ENCODE measurements at places on chromosomes 16 and 17.

- no peak for DNase-seq
Observed at GRCh38 chr17:2030779-2031163, 818 bp downstream of the DPH1 start.

GRCh38 chr16:72236866-72237265 lies 64.9 kb upstream of the PMFBP1 start:
- DNase-seq, result no peak

DNA sequence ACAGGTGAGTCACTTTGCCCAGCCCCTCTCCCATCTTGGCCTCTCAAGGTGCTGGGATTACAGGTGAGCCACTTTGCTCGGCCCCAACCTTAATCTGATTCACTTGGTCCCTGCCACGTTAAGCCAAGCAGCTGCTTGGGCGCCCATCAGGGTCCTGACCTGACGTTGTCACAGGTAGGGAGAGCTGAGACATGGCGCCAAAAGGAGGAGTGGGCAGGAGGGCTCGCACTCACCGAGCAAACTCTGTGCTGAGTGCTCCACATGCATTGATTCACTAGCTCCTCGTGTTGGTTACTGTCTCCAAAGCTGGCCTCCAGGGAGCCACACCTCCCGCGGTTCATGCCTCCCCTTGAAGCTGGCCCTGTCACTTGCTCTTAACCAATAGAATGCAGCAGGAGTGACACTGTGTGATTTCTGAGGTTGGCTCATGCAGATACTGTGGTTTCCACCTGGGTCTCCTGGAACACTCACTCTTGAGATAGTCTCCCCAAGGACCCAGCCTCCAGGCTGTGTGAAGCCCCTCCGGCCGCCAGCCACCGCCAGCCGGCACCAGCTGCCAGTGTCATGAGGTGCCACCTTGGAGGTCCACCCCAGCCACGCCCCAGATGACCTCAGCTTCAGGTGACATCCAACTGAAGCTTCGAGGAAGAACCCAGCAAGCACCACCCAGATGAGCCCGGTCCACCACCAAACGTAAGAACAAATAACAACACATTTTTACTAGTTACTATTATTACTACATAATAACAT lies 223.0 kb downstream of the GSG1L start:
- no peak for DNase-seq

DNA sequence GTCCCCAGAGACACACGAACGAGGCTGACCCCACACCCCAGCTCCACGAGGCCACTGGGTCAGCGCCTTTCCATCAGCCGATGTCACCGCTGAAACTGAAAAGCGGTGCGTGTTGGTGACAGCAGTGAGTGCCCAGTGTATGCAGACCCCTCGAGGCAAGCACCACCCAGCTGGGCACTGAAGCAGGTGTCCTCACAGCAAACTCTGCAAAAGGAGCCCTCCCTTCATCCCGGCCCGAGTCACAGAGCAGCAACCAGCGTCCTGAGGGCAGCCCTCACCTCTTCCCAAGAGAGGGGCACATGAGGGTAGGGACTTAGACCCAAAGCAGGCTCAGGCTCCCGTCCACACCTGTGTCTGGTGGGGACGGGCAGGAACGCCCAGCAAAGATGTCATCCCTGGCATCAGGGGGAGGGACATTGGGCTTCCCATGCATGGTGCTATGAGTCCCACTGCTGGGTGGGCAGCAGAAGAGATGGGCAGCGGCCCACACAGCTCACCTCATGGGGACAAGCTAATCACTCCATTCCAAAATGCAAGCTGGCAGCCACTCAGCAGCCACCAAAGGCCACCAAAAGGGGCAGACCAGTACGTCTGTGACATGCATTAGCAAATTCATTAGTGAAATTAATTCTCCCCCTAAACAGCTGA lies 49.2 kb downstream of the RBFOX3 start:
- no peak for DNase-seq

GRCh38 chr16:10552998-10553491 lies 27.4 kb downstream of the EMP2 start:
- DNase-seq, result peak; percentile 35

DNA sequence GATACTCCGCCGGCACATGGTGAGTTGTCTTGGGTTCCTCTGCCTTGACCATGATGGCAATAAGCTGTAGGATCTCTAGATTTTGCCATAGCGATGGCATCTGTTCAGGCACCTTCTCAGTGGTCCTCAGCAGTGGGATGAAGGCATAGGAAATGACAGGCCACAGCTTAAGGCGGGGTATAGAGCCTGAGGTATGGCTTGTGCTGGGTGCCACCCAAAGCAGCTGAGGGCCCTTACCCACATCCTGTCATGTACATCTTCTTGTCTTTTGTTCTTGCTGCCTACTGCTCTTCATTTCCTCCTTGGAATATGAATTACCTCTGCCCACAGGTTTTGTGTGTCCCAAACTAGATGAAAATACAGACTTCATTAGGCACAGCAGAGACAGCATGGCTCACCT lies 29.5 kb downstream of the KAT7 start:
- DNase-seq, result no peak

- no peak for DNase-seq
Observed at GRCh38 chr17:44967026-44967906, 837 bp downstream of the C1QL1 start.

- no peak for DNase-seq
Observed at GRCh38 chr16:85998868-85999729, 100.1 kb downstream of the IRF8 start.

GRCh38 chr16:27698266-27698665 lies 148.3 kb downstream of the KATNIP start:
- DNase-seq, result no peak

- no peak for DNase-seq
Observed at GRCh38 chr17:75116737-75117136, 7.0 kb downstream of the ARMC7 start.

DNA sequence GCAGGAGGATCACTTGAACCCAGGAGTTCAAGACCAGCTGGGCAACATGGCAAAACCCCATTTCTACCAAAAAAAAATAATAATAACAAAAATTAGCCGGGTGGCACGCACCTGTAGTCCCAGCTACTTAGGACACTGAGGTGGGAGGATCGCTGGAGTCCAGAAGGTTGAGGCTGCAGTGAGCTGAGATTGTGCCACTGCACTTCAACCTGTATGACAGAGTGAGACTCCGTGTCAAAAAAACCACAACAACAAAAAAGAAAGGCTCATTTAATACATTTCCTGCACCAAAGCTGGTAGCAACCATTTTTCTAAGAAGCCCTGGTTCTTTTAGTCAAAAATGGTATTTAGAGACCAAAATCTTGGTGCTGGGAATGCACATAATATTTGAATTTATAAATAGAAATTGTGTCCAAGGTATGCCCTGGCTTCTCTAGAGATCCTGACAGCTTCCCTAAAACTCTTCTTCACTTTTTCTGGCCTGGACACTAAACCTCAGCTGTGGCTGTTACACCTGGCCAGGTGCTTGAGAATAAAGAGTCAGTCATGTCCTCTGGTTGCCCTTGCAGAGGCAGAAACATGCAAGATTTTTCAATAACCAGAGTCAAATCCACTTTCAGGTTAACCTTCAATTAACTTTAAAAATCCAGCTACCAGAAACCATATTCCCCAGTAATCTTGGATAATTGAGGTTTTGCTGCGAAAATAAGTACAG lies 35.9 kb downstream of the SCNN1B start:
- no peak for DNase-seq

DNA sequence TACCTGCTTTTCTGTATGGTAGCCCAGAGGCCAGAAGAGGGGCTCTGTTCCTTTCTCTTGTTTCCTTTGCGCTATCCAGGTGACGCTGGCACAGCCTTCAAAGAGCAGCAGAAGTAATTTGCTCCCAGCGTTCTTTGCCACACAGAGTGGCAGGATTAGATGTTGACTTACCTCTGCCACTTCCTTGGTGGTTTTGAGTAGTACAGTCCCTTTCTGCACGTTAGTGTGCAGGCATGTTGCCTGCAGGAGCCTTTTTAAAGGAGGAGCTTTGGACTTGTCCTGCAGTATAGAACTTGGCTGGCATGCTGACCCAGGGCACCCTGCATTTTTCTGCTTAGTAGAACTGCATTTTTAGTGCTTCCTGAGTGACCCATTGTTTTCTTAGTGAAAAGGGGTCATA lies at the start of gene ABCC11:
ABCC11 (minus strand) TSS at position 229 of the 400 bp plus-strand sequence. CDS start 15,618 bp downstream, outside the sequence.
- DNase-seq, result no peak

GRCh38 chr16:52591471-52591870 lies 44.5 kb upstream of the TOX3 start:
- DNase-seq, result no peak

DNA sequence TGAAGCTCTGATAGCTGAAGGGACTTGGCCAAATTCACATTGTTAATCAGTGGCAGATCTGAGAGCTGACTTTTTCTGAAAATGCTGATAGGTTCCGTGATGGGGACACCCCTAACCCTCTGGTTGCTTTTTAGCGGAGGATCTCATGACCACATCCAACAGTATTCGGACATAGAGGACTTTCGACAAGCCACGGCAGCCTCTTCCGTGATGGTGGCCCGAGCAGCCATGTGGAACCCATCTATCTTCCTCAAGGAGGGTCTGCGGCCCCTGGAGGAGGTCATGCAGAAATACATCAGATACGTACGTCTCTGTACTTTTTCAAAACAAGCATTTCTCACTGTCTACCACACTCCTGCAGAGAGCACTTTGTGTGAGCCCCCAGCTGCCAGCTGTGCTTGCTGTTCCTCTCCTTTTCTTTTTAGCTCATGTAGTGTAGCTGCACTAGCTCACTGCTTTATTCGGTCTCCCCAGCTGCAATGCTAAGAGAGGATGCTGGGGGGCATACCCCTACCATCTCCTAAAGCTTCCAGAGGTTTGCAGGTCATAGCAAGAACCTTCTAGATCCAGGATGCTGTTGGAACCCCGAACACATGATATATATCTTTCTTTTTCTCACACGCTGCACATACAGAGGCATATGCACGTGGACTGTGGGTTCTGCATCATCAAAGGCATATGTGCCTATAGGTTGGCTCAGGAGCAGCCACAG lies 14.2 kb upstream of the NFATC3 start:
- no peak for DNase-seq
